ENCODE measurements at places on chromosomes 7 and 10.

DNA sequence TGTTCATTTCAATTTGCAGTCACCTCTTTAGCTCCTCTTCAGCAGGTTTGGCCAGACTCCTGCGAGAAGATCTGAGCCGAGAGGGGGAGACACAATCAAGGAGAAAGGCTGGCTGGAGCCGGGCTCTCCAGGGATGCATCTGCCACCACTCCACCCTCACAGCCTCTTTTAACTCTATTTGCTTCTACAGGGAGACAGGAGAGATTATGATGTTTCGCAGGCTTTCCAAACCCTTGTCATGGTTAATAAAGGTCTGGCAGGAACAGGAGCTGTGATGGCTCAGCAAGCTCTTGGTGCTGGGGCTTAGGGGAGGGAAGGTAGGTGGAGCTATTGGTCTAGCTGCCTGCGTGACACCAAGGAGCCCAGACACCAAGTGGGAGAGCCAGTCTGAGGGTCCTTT, 448.1 kb upstream of the PODXL start:
- no peak for DNase-seq

GRCh38 chr7:25429731-25430130, 201.4 kb upstream of the NPVF start:
- no peak for DNase-seq

GRCh38 chr10:13152296-13152695, 9.1 kb upstream of the MCM10 start:
- DNase-seq, result no peak

DNA sequence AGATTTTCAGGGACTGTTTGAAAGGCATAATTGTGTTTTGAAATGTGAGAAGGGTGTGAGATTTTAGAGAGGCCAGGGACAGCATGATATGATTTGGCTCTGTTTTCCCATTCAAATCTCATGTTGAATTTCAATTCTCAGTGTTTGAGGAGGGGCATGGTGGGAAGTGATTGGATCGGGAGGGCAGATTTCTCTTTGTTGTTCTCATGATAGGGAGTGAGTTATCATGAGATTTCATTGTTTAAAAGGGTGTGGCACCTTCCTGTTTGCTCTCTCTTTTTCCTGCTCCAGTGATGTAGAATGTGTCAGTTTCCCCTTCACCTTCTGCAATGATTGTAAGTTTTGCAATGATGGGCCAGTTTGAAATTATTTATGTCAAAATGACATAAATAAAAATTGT, 113.0 kb upstream of the PCDH15 start:
- no peak for DNase-seq

DNA sequence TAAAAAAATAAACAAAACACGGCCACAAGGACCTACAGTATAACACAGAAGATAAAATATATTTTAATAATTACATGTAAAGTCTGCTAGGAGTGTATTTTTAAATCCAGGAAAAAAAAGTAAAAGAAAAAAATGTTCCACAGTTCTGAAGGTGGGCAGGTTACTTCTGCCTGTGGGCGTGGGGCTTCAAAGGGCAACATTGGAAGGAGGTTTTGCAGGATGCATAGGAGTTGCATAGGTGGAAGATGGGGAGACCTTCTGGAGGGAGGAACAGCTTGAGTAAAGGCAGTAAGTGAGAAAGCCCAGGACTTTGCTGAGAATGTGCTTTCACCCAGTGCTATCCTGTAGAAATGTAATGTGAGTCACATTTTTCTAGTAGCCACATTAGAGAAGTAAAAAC, 37.5 kb upstream of the PLXNA4 start:
- no peak for DNase-seq

DNA sequence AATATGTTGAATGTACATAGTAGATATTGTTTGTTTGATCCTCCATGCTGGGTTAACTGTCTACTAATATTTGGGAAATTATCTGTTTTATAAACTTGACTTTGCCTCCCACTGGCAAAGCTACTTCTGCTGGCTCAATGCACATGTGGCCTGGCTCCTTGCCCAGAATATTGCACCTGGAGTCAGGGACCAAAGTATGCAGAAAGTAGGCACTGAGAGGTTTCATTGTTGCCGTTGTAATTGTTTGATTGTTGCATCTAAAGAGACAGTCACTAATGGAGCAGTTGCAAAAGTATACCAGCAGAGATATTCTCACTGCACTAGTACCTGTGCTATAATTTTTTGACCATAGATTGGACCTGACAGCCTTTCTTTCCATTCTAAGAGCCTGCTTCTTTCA, 137.8 kb upstream of the CNTNAP2 start:
- DNase-seq, result no peak

GRCh38 chr10:69139961-69140360, 16.0 kb downstream of the VPS26A start:
- DNase-seq, result no peak

GRCh38 chr10:16310440-16310839, 126.4 kb upstream of the PTER start:
- no peak for DNase-seq

GRCh38 chr10:106467506-106467905, 697.0 kb downstream of the SORCS1 start:
- no peak for DNase-seq

DNA sequence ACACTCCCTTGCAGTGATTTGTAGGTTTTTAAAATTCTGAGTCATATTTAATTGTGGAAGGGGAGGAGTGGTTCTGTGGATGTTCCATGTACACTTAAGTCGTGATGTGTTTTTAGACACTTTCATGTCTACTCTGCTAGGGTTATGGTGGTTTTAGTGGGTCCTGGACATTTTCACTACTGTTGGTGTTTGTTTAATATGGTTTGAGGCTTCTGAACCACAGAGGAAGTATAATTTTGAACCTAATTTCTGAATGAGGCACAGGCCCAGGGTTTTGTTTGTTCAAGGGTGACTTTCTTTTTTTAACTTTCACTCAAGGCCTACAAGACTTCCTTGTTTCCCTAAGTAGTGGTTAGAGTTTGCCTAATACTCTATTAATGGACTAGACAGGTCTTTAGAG, 13.3 kb downstream of the SLC26A5 start:
- DNase-seq, result no peak

GRCh38 chr7:50190776-50191175, 97.7 kb upstream of the ZPBP start:
- DNase-seq, result no peak

GRCh38 chr7:69739190-69739589, 140.9 kb downstream of the AUTS2 start:
- DNase-seq, result no peak

GRCh38 chr10:117960345-117960935, 86.3 kb downstream of the RAB11FIP2 start:
- DNase-seq, result no peak

Measured in activated CD4-positive, CD25-positive, alpha-beta regulatory T cell (primary cell).